BE2C (cell line): ENCODE measurements at places on chromosomes 12 and 14.

DNA sequence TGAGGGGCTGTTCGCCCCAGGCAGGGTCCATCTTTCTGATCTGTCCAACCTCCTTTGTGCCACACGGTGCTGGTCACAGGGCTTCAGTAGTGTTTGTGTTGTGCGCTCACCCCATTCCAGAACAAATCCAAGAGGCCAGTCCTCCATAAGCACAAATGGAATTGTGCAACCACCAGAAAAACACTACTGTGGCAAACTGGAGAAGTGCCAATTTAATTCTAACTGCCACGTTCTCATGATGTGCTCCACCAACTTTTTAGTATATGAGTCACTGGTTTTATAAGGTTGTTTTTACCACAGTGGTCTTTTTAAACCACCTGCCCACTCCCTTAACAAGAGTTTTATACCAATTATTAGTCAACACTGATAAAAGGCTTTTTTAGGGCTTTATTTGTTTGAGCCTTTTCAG lies 380.2 kb downstream of the NAV3 start:
- DNase-seq, result no peak

DNA sequence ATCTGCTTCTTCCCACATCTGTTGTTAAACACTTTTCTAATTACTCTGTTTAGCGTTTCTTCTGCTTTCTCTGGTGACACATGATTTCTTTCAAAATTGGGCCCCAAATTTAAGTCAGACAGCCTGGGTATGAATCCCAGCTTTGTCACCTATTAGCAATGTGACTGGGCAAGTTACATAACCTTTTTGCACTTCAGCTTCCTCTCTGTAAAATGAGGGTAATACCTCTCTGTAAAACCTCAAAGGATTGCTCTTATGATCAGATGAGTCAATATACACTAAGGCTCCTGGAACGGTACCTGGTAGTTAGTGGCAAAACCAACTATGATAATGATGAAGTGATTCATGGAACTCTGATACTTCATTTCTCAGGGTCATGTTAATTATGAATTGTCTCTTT lies 33.0 kb downstream of the E2F7 start:
- no peak for DNase-seq

DNA sequence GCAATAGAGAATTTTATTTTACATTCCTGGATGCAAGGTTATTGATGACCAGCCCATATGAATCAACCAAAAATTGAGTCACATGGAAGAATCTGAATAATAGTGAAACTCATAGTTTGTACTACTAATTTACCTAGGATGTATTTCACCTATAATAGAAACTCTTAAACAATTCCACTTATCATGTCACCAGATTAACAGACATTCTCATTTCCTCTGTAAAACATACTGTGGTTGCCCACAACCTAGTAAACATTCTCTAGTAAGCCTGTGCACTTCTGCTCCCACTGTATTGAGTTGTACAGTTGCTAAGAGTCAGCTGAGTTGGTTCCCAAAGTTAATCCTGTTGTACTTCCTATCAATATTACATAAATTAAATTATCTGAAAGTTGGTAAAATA lies 196.6 kb upstream of the TMTC1 start:
- no peak for DNase-seq

- DNase-seq, result no peak
These were observed 22.2 kb upstream of the RDH16 start for GRCh38 chr12:56979628-56980027.

- no peak for DNase-seq
These were observed 15.3 kb downstream of the SDS start for GRCh38 chr12:113388351-113388750.

- DNase-seq, result peak; percentile 64
These were observed at the start of gene CCDC85C for GRCh38 chr14:99603471-99604277. Gene CCDC85C (minus strand): TSS chr14:99604207. CDS start chr14:99603959, 248 bp downstream.

DNA sequence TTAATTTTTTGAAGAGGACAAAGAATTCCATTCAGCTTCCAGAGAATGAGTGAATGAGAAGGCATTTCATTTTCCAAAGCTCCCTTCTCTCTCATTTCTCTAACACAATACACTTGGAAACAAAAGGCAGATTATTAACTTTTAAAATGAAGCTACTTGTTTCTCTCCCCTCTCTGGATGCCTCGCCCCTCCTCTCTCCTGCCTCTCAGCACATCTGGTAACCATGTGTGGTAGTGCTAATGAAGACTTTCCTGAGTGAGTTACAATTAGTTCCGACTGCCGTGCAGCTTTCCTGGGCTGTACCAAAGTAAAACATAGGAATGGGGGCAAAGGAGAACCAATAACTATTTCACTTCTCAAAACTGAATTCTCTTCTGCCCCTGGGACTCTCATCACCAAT lies 84.7 kb upstream of the SOX5 start:
- no peak for DNase-seq

- DNase-seq, result no peak
These were observed 8.1 kb upstream of the LIMA1 start for GRCh38 chr12:50291377-50291776.

DNA sequence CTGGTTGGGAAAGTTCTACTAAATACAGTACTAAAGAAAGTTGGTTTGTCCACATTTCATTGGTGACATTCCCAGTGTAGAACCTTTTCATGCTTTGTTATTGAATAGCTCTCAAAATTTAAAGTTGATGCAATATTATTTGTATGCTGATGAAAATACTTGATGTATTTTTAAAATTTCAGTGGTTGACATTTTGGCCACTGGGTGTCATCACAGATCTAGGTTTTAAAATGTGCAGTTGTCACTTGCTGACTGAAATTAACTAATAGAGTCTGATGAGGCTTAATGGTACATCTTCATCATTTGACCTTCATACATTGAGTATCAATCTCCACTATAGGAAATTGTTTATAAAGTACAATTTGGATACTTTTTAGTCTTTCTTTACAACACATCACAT lies 37.1 kb downstream of the CMAS start:
- DNase-seq, result no peak

DNA sequence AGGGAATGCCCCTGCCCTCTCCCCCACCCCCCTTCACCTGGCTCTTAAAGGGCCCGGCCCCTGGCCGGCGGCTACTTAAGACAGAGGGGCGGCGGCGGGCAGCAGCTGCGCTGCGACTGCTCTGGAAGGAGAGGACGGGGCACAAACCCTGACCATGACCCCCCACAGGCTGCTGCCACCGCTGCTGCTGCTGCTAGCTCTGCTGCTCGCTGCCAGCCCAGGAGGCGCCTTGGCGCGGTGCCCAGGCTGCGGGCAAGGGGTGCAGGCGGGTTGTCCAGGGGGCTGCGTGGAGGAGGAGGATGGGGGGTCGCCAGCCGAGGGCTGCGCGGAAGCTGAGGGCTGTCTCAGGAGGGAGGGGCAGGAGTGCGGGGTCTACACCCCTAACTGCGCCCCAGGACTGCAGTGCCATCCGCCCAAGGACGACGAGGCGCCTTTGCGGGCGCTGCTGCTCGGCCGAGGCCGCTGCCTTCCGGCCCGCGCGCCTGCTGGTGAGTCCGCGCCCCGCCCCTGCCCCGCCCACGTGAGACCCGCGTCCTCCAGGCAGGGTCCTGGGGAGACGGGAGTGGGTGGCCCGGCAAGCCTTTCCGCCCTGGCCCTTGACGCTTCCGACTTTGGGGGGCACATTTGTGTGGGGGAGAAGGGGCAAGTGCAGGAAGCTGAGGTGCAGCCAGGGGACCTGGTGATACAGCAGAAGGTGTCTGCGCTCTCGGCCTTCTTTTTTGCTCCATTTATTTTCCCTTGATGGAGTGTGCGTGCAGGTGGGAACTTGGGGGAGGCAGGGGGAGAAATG lies at the start of gene IGFBP6:
TSS of gene IGFBP6 (plus strand) at position 104 of the 790 bp plus-strand sequence. CDS start at position 155, 51 bp downstream.
- DNase-seq, result peak; percentile 77

DNA sequence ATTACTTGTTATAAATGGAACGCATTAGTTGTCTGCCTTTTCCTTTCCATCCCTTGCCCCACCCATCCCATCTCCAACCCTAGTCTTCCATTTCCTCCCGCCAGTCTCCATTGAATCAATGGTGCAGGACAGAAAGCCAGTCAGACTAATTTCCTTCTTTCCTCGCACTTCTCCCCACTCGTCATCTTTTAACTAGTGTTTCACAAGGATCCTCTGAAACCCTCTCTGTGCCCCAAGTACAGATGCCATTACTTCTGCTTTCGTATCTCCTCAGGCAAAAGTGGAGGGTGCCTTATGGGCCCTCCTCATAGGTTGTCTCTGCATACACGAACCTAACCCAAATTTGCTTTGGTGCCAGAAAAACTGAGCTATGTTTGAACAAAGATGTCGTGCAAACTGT lies 4.2 kb downstream of the DAZAP2 start:
- no peak for DNase-seq

DNA sequence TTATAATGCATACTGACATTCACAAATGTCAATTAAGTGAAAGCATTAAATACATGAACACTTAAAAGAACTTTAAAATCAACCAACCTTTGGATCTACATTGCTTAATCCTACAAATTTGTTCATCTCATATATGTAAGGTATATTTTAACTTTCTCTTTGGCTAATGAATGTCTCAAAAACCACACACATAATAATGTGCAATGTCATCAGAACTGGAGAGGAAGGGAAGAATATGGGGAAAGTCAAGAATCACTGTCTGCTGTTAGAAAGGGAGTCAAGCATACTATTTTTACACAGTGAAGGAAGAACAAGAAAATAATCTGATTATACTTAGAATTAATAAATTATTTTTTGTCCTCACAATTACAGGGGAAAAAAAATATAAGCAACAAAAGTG lies 4.9 kb downstream of the GMFB start:
- no peak for DNase-seq

DNA sequence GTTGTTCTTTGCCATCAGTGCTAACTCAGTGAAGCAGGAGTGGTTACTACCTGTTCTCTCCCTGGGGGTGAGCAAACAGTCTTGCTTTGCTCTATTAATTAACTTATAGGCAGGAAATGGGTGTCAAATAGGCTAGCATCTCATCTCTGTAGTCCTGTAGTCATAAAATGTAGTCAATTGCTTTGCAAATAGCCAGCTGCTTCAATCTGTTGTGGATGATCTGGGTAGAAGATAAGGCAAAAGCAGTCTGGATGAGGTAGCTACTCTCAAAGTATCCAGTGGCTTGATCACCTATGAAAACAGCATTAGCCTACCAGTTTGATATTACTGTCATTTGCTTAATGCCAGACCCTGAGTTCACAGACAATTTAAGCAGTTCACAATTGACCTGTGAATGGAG lies 369.0 kb upstream of the TMTC1 start:
- DNase-seq, result no peak

GRCh38 chr14:23750357-23750756 lies 114.2 kb downstream of the DHRS2 start:
- no peak for DNase-seq

GRCh38 chr12:125099409-125099782 lies 34.2 kb downstream of the AACS start:
- no peak for DNase-seq

GRCh38 chr12:1171657-1172408 lies 180.8 kb downstream of the ERC1 start:
- peak; percentile 12 for DNase-seq

- DNase-seq, result no peak
These were observed 19.8 kb downstream of the ISM2 start for GRCh38 chr14:77478796-77479195.

DNA sequence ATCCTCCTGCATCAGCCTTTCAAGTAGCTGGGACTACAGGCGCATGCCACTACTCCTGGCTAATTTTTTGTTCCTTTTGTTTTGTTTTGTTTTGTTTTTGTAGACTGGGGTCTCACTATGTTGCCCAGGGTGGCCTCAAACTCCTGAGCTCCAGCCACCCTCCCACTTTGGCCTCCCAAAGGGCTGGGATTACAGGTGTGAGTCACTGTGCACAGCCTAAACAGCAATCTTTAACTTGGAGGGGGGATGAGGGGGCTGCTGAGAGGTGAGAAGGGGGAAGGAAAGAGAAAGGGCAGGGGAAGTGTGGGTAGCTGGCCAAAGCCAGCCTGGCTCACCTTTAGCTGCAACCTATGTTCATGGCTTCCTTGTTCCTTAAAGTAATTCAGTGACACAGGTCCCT lies 77.4 kb downstream of the KDM2B start:
- DNase-seq, result no peak

- no peak for DNase-seq
These were observed 33.4 kb upstream of the ALG10 start for GRCh38 chr12:33988913-33989312.

DNA sequence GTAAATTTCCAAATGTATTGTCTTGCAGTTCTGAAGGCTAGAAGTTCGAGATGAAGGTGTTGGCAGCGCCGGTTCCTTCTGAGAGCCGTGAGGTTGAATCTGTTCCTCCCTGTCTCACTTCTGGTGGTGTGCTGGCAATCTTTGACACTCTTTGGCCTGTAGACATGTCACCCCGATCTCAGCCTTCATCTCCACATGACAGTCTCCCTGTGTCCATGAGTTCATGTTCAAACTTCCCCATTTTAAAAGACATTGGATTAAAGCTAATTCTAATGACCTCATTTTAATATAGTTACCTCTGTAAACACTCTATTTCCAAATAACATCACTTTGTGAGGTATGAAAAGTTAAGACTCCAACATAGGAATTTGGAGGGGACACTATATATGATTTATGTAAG lies 4.1 kb upstream of the RBM19 start:
- DNase-seq, result no peak

- no peak for DNase-seq
These were observed 48.3 kb downstream of the TRAF3 start for GRCh38 chr14:102825307-102826095.

GRCh38 chr12:115570069-115570777 lies 707.3 kb downstream of the MED13L start:
- peak; percentile 87 for DNase-seq

DNA sequence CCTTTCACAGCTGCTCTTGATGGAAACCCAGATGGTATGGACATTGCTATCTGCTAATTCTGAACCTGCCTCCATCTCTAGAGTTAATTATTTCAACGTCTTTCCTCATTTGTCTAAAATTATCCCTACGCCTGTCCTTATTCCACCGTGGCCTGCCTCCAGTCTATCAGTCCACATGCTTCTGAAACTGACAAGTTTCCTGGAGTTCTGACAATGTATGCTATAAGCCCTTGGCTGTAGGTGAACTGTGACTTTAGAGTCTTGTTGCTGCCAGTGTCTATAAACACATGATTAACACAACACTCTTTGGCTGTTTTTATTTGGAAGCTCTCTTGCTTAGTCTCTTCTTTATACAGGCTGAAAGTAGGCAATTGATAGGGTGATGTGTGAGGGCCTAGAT lies 1052.9 kb downstream of the TMTC2 start:
- no peak for DNase-seq

- DNase-seq, result no peak
These were observed 8.3 kb downstream of the GALNT16 start for GRCh38 chr14:69268223-69268622.

DNA sequence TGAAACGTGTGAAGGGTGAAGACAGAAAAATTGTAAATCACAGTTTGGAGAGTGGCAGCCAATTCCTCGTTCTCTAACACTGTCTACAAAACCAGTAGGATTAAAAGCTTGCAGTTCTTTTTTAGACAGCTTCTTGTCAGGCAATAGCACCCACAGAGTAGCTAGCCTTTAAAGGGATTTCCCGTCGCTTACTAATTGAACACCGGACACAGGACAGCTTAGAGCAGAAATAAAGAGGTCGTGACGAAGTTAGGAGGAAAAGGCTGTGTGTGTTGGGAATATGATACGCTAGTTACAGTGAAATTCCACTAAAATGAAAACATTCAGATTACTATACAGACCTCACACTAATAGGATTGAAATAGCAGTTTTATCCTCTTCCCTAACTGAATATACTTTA lies 149.1 kb upstream of the FLRT2 start:
- no peak for DNase-seq

- DNase-seq, result no peak
These were observed 376 bp downstream of the INSM2 start for GRCh38 chr14:35534208-35534872.
